T-helper 1 cell (primary cell): ENCODE measurements at places on chromosomes 2 and 18.
A peak's percentile ranks its signal among the peaks of the same experiment; 100 is the strongest.

DNA sequence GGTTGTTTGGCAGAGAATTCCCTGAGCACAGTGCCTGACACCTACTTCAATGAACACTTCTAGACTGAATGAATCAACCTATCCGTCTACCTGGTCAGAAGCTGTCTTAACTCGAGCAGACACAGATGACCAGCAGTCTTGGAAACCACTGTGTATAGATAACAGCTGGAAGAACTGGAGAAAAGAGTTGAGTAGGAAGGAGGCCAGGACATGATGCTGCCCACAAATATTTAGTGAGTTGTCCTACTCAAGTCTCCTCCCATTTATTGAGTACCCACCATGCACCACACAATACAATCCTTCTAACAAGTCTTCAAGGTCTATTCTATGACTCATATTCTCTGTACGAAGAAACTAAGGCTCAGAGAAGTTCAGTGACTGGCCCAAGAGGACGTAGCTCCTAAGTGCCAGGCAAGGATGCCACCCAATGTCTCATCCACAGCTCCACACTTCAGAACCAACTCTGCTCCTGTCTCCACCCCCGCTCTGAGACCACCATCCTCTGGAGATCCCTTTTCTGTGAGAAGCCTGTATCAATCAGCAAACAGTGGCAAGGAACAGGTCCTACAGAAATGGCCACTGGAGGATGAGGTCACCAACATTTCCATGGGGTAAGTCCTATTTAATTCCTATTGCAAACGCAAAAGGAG is 62.2 kb downstream of the GALNT14 start:
- no peak for DNase-seq

- DNase-seq: no peak
Measured at GRCh38 chr2:237968048-237968862, 1.4 kb downstream of the UBE2F start.

- peak; percentile 18 for DNase-seq
Measured at GRCh38 chr2:119174216-119174992, 15.9 kb upstream of the C1QL2 start.

DNA sequence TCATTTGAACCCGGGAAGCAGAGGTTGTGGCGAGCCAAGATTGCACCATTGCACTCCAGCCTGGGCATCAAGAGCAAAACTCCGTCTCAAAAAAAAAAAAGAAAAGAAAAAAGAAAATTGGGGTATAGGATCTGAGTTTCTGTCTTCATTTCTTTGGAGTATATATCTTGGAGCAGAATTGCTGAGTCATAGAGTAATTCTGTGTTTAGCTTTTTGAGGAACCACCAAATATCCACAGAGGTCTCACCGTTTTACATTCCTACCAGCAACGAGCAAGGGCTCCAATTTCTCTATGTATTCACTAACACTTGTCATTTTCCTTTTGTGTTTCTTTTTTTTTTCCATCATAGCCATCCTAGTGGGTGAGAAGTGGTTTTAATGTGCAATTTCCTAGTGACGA is 87.6 kb upstream of the TEX51 start:
- no peak for DNase-seq

DNA sequence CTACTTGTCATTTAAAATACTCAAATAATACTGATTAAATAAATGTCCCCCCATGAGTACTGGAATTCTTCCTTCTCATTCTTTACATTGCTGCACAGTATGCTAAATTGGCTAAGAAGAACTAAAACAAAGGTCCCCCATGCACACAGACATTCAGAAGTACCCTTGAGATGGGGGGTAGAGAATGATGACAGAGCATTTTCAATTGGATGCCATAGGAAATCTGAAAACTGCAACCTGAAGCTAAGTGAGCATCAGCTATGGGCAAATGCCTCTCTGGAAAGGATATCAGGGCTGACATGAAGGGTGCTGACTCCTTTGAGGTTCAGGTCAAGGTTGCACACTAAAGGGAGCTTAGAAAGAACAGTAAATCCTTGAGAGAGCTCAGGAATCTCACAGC is 10.1 kb upstream of the TNFAIP6 start:
- no peak for DNase-seq
